ENCODE measurements at places on chromosomes 4 and X.

DNA sequence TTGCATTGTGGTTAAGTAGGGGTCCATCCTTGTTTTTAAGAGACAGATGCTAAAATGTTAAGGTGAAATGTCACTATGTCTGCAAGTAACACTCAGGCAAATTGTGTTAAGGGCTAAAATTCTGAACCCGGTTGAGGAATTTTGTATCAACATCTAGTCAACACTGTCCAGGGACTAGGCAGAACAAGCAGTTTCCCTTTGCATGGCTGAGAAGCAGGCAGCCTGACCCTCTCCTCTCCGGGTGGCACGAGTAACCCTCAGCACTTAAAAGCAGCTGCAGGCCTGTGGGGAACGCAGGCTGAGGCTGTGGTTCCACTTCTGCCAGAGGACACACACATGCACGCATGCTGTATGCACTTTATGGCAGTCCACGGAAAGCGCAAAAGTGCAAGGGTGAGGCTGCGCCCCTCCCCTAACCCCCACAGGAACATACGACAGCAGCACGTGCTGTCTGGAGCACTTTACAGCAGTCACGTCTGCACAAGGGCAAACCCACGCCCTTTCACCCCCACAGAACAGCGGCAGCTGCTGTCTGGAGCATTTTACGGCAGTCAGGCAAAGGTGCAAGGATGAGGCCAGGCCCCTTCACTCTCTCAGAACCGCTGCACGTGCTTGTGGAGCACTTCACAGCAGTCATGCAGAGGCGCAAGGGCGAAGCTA lies 619 bp upstream of the MPC1L start:
- no peak for DNase-seq

- no peak for DNase-seq
Measured at GRCh38 chr4:182922501-182923284, 5.5 kb upstream of the DCTD start.

GRCh38 chr4:151946718-151947117 lies 185.9 kb upstream of the GATB start:
- DNase-seq, result no peak

DNA sequence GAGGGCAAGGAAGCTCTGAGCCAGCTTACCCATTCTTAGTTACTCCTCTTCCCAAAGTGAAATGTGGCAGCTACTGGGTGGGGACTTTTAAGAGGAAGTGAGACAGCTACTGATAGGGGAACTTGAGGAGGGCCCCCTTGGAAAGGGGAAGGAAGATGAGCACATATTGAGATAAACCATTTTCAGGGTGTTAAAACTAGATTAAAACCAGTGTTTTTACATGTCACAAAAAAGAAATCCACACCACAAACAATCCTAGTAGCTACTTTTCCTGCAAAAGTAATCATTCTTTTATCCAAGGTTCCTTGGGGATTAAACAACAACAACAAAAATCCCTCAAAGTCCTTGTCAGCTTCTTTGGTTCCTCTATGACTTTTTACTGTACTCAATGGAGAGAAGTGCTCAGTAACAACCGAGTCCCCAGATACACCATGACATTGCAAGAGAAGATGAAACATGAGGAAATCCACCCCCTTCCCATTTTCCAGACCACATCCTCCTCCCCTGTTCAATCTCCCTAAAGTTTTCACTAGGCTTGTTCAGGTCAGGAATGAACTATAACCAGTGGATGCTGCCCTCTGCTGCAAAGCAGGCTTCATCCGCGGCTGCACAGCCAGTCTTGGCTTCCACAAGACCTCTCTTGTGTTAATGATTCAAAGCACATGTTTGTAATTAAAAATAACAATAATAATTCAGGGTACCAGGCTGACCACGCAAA lies 113.5 kb upstream of the TMEM164 start:
- no peak for DNase-seq

DNA sequence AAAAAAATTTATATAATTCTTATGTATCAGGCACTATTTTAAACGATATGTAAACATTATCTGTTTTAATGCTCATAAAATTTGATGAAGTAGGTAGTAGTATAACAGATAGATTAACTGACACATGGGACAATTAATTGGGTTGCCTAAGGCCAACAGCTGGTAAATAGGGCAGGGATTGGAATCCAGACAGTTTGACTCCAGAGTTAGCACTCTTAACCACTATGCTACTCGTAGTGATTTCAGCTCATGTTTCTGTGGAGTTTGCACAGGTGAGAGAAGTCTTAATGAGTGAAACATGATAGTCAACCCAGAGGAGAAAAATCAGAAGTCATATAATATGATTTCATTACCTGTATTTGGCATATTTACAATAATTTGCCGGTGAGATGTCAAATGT lies 126.0 kb upstream of the WDFY3 start:
- DNase-seq, result no peak

GRCh38 chr4:124684301-124684700 lies 28.2 kb downstream of the ANKRD50 start:
- DNase-seq, result no peak

- DNase-seq, result no peak
Measured at GRCh38 chrX:110241816-110242215, 76.1 kb downstream of the AMMECR1 start.

DNA sequence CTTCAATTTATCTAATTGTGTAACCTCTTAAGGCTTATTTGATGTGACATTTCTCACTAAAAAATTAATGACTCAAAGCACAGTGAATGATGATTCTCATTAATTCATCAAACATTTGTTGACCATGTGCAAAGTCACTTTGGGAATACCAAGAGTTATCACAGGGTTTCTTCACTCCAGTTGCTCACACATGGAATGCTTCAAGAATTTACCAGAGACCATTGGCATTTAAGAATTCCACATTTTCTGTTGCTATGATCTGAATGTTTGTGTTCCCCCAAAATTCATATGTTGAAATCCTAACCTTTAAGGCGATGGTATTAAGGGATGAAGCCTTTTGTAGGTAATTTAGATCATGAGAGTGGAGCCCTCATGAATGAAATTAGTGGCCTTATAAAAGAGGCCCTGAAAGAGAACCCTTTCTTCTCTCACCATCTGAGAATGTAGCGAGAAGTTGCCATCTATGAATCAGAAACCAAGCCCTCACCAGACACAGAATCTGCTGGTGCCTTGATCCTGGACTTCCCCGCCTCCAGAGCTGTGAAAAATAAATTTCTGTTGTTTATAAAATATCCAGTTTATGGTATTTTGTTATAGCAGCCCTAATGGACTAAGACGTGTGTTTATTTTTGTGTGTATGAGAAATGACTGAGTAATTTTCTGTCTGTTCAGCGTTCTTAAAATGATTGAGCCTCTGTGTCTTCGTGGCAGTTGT lies 16.4 kb upstream of the SRPX start:
- no peak for DNase-seq

- no peak for DNase-seq
Measured at GRCh38 chr4:7727749-7728148, 211.9 kb downstream of the AFAP1 start.

DNA sequence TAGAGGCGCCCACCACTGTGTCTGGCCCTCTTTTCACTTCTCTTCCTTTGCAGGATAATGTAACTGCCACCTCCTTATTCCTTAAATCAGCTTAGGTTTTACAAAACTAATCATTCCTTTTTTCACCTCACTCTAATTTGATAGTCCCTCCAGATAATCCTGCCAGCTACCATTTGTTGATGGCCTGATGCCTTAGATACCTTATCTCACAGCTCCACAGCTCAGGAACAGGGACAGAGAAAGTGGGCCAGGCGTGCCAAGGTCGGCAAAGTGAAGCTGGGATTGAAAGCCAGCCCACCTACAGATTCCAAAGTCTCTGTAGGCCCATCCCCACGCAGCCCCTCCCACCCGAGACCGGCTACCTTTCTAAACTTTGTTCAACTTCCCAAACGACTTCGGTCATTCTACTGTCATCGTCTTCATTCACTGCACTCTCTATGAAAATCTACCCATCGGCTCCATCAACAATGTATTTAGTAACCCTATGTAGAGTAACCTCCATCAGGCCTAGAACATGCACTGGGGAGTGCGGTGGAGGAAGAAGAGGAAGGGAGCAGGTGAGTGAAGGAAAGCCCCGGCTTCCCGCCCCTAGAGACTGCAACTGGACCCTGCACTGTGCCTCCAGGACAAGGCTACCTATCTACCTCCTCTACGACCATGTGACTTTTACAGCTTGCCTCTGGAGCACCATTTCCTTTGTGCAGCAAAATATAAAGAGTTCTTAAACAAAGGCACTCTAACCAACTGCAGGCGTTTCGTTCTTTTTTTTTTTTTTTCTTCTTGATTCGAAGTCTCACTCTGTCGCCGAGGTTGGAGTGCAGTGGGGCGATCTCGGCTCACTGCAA lies 1.5 kb downstream of the CASP6 start:
- DNase-seq, result no peak

DNA sequence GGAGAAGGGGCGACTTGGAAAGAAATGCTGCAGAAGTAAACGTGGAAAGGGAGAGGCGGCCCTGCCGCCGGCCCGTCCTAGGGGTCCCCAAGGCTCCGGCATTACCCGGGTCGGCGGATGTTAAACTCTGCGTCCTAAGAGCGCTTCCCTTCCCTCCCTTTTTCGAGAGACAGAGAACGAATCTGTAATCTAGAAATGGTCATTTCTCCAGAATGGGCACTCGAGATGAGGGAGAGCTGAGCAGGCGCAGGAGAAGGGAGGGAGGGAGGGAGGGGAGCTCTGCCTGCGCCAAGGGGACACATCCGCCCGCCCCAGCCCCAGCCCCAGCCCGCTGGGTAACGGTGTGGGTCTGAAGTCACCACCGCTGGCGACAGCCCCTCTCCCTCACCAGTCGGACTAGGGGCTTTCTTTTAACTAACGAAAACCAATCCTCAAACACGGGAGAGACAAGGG lies 1.7 kb downstream of the HCFC1 start:
- DNase-seq, result no peak

- no peak for DNase-seq
Measured at GRCh38 chr4:71604785-71605184, 179.1 kb downstream of the GC start.

DNA sequence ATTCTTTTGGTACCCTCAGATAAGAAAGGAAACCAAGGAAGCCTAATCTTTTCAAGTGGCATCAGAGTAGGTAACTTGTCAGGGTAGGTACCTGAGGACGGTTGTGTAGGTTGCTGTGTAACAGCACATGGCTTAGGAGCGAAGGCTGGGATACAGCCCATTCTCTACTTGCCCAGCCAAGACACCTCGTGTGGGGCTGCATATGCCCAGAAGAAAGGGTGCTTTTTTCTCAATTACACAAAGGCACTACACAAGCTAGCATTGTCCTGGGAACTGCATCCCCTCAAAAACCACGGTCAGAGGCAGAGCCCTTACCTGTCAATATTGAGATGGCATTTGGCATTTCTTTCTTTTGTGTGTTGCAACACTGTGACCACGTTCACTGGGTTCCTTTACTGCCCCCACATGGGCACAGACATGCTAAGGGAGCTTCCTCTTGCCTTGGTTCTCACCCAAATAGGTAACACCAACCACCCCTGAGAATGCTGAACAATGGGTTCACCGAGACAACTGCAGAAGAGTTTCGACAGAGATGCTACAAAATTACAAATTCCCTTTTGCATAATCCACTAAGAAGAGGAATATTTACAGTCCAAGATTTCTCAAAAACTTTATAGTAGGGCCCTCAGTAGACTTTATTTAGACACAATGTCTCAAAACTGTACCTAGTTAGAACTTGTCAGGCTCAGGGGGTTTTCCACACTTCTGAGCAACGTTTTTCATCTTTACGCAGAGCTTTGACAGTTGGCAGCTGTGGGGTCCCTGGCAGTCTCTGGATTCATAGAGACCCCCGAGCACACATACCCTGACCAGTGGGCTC lies 35.8 kb upstream of the TNIP3 start:
- no peak for DNase-seq

DNA sequence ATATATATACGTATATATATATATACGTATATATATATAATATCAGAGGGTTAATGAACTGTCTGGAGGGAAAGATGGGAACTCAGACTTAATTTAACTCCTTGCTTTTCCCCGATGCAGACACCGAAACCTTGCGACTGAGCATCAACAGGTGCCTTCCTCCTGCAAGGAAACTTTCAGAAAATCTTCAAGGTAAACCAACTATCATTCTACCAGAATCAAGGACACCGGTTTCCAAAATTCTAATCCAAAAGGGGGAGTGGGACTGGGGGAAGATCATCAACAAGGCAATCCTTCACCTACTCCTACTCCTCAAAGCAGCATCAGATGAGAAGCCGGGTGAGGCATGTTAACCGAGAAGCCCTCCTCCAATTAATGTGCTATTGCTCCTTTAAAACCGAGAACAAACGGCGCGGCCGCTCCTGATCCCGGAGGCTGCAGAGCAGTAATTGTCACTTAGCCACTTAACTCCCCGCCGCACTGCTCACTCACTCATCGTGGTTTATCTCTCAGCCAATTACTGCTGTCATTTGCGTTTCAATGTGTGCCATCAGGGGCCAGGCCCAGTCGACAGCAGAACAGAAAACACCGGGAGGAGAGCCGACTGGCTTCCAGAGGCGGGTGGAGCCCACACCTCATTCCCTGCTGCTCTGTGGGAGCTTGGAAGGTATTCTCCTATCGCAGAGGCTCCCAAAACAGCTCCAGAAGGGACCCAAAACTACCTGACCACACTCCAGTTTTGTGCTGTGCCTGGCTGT lies 61.7 kb downstream of the MAML3 start:
- DNase-seq, result no peak

DNA sequence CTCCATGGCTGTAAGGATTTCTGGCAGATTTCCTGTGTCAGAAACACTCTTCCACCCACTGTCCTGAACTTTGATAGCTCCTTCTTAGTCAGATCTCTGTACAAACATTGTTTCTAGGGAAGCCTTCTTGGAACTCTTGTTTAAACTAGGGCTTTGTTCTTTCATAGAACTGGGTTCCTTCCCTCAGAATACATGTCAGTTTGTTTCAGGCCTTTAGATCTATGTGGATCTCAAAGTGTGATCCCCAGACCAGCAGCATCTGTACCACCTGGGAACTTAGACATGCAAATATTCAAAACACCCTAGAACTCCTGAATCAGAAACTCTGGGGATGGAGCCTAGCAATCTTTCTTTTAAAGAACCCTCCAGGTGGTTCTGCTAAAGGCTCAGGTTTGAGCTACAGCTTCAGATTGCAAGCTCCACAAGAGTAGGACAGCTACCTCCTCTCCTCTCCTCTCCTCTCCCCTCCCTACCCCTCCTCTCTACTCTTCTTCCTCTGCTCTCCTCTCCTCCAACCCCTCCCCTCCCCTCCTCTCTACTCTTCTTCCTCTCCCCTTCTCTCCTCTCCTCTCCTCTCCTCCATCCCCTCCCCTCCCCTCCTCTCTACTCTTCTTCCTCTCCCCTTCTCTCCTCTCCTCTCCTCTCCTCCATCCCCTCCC lies 12.7 kb downstream of the RASSF6 start:
- DNase-seq, result no peak

DNA sequence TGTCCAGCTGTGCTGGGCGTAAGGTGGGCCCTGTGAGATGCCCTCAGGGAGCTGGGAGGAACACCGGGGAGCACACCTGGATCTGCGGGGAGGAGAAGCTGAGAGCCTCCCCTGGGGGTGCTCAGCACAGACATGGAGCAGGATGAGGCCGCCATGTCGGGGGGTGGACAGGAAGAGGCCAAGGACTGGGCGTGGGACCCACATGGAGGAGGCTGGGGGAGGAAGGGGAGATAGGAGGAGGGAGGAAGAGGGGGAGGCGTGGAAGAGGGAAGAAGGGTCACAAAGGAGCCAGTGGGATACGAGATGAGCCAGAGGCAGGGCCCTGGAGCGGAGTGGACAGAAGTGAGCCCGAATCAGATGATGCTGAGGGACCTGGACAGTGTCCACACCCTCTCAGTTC lies 66.3 kb downstream of the ZFYVE28 start:
- DNase-seq, result no peak

- DNase-seq, result no peak
Measured at GRCh38 chrX:113412106-113412505, 571.5 kb upstream of the AMOT start.

GRCh38 chr4:92387459-92388069 lies 83.8 kb downstream of the GRID2 start:
- DNase-seq, result no peak

GRCh38 chr4:146263793-146264192 lies 49.5 kb downstream of the REELD1 start:
- DNase-seq, result no peak

Data from activated naive CD8-positive, alpha-beta T cell treated with anti-CD3 and anti-CD28 coated beads for 36 hours (primary cell).